ENCODE measurements at places on chromosomes 3 and 15.

- no peak overlapping the region for H3K4me3 ChIP-seq
- peaks cover 8% of the 10 kb centered on the region for H3K4me1 ChIP-seq
- no peaks in the 10 kb centered on the region for H3K27me3 ChIP-seq
- H3K27ac ChIP-seq: no peak overlapping the region
Measured at GRCh38 chr3:179186426-179186825, 38.3 kb downstream of the PIK3CA start.

- peaks cover 50% of the 10 kb centered on the region for H3K4me1 ChIP-seq
- DNase-seq: peak; percentile 18
- H3K27ac ChIP-seq: peak overlapping the region; percentile 96
- no peaks in the 10 kb centered on the region for H3K27me3 ChIP-seq
- no peaks in the 10 kb centered on the region for H3K36me3 ChIP-seq
Measured at GRCh38 chr3:70000028-70000410, 486 bp downstream of the SAMMSON start.

DNA sequence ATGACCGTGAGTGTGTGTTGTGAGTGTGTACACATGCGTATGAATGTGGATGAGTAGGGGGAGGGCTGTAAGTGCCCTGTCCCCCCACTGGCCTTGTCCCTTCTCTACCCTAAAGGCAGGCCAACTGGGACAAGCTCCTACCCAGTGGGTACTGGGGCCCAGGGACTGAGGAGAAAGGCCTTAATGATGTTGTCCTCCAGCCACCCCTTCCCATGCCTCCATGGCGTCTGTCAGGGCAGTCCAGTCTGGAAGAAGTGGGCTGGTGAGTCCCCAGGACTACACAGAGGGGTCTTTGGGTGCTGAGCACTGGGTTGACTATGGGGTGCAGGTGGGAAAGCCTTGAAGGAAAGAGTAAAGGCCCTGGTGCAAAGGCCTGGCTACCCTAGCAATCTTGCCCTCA, 16.9 kb upstream of the CORO2B start:
- H3K4me1 ChIP-seq: peaks cover 29% of the 10 kb centered on the region
- no peak overlapping the region for H3K27ac ChIP-seq
- H3K27me3 ChIP-seq: peaks cover 20% of the 10 kb centered on the region

GRCh38 chr3:50649451-50649931, 25.2 kb upstream of the DOCK3 start:
- DNase-seq: no peak
- no peak overlapping the region for H3K4me3 ChIP-seq
- H3K36me3 ChIP-seq: no peaks in the 10 kb centered on the region
- H3K27ac ChIP-seq: peak overlapping the region; percentile 75
- H3K4me1 ChIP-seq: peaks cover 10% of the 10 kb centered on the region

GRCh38 chr3:128014548-128014947, 37.7 kb upstream of the SEC61A1 start:
- H3K4me1 ChIP-seq: peaks cover 5% of the 10 kb centered on the region
- no peak overlapping the region for H3K27ac ChIP-seq
- H3K4me3 ChIP-seq: no peak overlapping the region
- DNase-seq: no peak
- peaks cover 4% of the 10 kb centered on the region for H3K36me3 ChIP-seq

DNA sequence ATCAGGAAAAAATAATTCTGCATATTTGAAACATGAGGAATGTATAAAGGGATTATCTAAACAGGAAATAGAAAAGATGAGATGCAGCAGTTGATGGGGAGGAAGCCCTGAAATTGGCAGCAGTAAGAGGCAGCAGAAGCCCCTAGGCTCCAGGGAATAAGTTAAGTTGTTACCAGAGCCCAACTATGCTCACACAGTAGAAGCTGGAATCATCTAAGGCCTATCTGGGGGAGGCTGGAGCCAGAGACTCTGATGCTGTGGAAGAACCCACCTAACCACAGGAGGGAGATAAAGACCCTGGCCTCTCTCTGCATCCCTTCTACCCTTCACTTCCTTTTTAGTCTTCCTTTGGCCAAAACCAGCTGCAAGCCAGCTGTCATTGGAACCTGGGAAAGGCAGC, 519.7 kb downstream of the DIPK2A start:
- no peak for DNase-seq
- H3K27me3 ChIP-seq: no peaks in the 10 kb centered on the region
- H3K27ac ChIP-seq: no peak overlapping the region
- no peaks in the 10 kb centered on the region for H3K36me3 ChIP-seq
- no peaks in the 10 kb centered on the region for H3K4me1 ChIP-seq

DNA sequence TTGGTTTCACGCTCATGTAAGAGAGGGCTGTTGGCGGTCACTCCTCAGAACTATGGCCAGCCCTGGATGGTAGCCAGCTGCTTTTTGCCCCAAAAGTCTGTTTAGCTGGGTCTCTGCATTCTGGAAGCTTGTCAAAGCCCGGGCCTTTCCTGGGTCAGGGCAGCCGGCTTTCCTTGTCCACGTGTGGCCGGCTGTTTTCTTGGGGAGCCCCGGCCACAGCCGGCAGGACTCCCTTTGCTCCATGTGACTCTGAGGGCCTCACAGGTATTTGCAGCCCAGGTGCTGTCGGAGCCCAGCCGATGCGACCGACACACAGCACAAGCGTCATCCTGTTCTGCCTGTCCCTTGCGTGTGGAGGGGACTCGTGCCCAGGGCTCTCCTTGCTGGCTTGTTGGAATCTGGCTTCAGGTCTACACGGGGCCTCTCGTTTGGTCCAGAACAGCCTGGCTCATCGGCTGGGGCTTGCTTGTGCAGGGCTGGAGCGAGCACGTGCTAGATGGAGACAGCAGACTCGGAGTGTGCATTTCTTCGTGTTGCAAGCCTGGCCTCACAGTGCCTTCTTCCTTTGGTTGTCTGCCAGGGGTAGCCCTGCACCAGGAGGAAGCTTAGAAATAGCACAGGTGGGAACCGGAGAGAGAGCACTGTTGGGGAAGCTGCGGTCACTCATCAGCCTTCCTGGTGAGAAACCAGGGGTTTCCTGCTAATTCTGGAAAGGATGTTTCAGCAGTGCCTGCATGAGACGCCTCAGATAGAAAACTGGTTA, 51.5 kb downstream of the PGPEP1L start:
- no peak overlapping the region for H3K27ac ChIP-seq
- H3K27me3 ChIP-seq: no peaks in the 10 kb centered on the region
- DNase-seq: no peak
- peaks cover 11% of the 10 kb centered on the region for H3K36me3 ChIP-seq
- no peaks in the 10 kb centered on the region for H3K4me1 ChIP-seq
- no peak overlapping the region for H3K4me3 ChIP-seq

GRCh38 chr3:19734453-19734852, 199.6 kb downstream of the EFHB start:
- no peaks in the 10 kb centered on the region for H3K27me3 ChIP-seq
- H3K4me1 ChIP-seq: peaks cover 8% of the 10 kb centered on the region
- no peaks in the 10 kb centered on the region for H3K36me3 ChIP-seq
- no peak overlapping the region for H3K27ac ChIP-seq
- DNase-seq: no peak

- no peak overlapping the region for H3K4me3 ChIP-seq
- no peak for DNase-seq
- H3K27ac ChIP-seq: no peak overlapping the region
Measured at GRCh38 chr15:28129231-28129848, 30.2 kb upstream of the OCA2 start.

DNA sequence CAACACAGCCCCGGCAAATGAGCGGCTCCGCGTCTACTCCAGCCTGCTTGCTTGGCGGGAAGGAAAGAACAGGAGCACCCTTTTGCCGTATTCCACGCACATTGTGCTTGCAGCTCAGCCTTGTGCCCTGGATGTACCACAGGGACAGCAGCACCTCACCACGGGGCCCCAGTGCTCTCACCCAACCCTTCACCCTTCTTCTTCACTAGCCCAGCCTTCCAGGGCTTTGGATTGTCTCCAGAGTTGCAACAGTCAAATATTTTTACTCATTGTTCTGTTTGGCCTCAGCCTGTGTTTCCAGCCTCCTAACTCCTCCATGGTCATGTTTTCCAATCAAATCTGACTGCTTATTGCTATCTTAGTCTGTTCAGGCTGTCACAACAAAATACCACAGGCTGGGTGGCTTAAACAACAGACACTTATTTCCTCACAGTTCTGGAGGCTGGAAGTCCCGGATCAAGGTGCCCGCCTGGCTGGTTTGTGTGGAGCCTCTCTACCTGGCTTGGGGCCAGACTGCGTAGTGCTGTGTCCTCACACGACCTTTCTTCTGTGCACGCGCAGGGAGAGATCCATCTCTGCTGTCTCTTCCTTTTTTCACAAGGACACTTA, 79.2 kb upstream of the ABHD17C start:
- H3K27me3 ChIP-seq: peaks cover 8% of the 10 kb centered on the region
- no peak overlapping the region for H3K27ac ChIP-seq
- no peaks in the 10 kb centered on the region for H3K36me3 ChIP-seq
- peaks cover 5% of the 10 kb centered on the region for H3K4me1 ChIP-seq
- no peak for DNase-seq
- H3K4me3 ChIP-seq: no peak overlapping the region

GRCh38 chr3:7489417-7489816, 628.5 kb downstream of the GRM7 start:
- H3K4me3 ChIP-seq: no peak overlapping the region
- no peaks in the 10 kb centered on the region for H3K4me1 ChIP-seq
- DNase-seq: no peak
- peaks cover 5% of the 10 kb centered on the region for H3K36me3 ChIP-seq
- no peak overlapping the region for H3K27ac ChIP-seq

Measured in neural crest cell (in vitro differentiated cells).